ENCODE measurements at places on chromosomes 1 and 21.

- DNase-seq, result no peak
Measured at GRCh38 chr1:230058626-230059025, 8.4 kb upstream of the GALNT2 start.

DNA sequence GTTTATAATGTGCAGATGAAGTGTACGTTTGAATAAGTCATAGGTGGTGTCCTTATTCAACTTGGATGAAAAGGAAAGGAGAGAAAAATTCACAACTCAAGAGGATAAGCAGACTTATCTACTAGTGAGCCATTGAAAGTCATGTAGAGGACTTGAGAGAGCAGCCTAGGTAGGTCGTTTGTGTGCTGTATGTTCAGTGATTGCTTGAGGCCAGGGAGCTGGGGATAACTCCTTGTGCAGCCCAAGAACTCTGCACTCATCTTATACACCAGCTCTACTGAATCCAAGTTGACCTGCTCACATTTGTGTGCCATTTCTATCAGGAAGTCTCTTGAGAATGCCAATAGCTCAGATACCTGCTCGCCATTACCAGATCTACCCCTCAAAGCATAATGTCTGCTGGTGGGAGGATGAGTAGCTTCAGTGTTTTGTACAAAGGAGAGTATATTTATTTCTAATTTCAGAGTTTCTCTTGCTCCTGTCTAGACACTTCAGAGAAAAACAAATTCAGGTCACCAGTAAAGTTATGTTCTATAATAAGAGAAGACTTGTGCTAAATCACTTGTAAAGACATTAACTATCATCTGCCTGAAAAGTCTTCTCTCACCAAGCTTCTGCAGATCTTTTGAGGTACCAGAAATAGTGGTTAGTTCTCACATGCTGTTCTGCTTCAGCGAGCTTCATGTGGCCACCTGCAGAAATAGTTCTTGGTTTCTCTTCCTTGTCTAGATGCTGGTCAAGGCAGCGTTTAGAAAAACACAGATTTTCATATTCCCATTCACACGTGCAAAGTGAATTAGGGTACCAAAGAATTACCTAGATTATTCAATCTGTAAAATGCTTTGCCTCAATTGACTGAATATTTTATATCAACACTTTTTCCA lies 10.8 kb downstream of the S1PR1 start:
- no peak for DNase-seq

DNA sequence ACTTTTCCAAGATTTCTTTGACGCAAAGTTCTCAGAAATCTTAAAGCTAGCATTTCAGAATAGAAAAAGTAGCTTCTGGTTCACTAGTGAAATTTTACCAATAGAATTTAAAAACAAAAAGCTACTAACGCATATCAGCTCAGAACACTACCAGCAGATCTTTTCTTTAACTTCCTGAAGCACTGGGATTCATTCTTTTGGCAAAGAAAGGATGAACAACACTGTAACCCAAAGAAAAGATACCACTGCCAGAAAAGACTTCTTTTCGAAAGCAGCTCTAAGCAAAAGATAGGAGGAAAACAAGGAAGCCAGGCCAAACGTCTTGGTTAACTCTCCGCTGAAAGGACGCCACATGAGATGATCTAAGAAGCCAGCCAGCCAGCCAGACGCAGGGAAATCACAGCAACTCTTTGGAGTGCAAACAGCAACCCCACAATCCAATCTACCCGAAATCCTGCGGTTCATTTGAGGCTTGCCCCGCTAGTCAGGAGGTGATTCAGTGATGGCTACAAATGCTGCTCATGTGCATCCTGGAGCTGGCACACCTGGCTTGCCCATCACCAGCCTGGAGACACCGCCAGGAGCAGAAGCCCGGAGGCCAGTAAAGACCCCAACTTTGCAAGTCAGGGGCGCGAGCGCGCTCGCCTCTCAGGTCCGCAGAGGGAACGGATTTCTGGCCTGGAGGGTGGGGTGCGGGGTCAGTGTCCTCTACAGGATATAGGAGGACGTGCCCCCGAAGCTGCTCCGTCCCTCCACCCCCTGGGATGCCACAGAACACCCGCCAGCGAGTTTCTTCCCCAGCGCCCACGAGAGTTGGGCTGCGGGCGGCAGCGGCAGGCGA lies 812 bp downstream of the NBPF1 start:
- DNase-seq, result no peak

DNA sequence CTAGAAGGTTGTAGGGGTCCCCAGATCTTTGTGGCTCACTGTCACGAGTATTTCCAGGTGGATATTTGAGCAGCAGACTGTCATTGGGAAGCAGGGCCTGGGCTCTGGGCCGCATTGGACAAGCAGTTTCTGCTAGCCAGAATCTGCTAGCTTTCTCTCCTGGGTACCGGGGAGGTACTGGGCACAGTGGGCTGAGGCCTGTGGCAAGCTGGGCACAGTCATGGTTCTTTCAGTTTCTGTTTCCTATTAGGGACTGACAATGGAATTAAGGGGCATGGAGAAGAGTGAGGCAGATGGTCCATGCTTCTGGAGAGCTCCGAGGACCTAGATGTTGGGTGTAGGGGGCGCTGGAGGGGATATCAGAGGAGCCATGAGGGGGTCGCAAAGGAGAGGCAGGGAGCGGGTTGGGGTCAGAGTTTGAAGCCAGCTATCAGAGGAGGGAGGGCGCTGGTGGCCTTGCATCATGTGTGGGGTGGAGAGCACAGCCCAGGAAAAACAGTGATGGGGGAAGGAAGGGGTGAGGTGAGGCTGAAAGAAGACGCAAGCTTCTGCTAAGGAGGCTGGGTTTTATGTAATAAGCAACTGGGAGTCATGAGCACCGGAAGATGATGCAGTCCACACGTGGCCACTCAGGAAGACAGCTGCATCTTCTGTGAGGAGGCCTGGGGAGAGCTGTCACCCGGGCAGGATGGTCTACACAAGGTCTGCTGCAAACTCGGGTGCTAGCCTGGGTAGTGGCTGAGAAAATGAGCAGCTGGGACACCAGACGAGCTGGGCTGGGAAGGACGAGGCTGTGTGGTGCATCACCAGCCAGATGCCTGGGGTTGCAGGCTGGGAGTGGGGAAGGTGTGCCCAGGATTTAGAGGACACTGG lies 72.7 kb downstream of the IER5 start:
- peak; percentile 35 for DNase-seq

DNA sequence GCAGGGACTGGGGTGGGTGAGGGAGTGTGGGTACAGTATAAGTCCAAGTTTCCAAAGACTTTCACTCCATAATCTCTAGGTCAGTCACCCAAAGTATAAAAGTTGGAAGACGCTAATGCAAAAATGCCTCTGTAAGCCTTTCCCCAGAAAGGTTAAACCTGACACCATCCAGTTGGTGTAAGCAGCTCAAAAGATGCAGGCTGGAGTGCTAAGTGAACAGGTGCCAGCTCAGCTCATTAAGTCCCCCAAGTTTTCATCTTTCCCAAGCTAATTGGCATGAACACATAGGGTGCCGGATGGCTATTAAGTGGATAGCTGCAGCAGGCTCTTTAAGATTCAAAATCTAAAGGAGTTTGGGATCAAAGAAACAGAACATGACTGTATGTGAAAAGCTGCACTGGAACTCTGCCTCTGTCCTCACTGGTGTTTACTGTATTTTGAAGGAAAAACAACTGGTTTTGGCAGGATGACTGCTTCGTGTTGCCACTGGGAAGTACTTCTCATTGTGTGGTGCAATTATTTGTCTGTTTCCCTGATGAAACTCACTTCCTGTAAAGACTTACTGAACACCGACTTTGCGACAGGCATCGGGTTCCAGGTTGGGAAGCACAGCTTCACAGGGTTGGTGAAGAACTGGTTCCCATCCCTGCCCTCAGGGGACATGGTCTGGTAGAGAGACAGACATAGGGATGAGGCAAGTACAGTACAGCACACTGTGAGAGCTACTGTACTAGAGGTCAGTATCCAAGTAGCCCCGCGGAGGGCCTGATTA lies 152.7 kb downstream of the DAB1 start:
- no peak for DNase-seq

- no peak for DNase-seq
Measured at GRCh38 chr1:244207042-244207934, 156.2 kb downstream of the ZBTB18 start.

DNA sequence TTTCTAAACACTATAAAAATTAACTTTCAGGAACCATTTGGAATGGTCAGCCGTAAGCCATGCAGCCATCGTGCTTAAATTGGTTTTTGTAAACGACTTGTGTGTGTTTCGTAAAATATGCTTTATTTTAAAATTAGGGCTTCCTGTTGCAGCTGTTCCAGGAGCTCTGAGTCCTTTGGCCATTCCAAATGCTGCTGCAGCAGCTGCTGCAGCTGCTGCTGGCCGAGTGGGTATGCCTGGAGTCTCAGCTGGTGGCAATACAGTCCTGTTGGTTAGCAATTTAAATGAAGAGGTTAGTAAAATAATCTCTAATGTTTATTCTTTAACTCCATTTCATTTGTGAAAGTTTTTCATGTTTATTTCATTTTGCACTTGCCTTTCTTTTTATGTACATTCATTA lies 83.1 kb downstream of the PTBP2 start:
- DNase-seq, result no peak

DNA sequence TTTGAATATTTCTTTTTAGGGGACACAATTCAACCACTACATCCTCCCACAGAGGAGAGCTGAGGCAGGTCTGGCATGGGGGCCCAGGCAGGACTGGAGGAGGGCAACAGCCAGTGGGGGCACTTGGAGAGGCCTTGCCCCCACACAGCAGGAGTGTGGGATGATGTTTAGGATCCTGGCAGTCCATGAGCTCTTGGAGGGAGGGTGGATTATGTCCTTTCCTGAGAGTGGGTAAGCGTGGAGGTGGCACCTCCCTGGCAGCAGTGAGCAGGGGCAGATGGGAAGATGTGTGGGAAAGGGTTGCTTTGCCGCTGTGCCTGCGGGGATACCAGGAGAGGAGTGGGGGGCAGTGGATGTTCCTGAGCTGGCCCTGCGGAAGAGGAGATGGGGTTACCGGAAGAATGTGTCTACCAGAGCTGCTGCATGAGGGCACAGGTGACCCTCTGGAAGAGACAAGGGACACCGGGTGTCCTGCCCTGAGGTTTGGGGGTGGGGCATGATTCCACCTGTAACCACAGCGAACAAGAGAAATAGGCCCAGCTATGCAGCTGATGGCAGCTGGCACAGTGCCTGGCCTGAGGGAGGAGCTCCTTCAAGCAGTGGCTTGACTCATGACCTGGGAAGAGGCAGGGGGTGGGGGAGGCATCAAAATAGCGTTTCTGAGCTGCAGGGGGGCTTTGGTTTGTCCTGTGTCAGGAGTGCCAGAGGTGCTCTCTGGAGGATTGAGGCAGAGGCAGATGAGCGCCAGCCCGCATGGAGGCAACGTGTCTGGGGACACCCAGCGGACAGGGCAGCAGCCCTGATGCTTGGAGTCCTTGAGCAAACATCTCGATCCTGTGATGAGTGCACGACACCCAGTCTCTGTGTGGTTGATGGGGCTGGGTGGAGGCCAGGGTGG lies 123.9 kb upstream of the TMPRSS2 start:
- no peak for DNase-seq

GRCh38 chr1:107262467-107263286 lies 121.8 kb downstream of the NTNG1 start:
- no peak for DNase-seq

DNA sequence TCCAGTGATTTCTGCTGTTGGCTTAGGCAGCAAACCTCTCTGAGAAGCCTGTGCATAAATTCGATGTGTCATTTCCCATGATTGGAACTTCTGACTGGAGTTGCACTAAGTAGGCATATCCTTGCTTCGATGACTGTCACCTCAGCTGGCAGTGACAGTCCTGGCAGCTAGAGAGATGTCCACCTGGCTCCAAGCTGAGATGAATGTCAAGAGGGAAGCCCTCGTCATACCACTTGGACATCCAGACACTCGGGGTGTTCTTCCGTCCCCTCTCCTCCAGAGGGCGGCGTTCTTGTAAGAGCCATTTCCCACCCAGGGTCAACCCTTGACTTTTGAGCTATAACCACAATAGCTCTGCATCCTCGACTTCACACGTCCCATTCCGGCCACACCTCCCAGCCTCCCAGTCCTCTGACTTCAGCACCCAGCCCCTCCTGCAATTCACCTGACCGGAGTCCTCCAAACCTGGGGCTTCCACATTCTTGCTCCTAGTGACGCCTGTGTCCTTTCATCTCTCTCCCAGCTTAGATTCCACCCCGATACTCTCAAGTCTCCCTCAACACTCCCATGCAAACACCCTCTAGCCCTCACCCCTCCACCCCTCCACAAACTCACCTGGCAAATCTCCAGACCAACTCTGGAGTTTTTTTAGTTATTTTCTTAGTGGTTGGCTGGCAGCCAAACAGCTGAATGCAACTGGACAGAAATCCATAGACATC lies 17.3 kb downstream of the CA6 start:
- DNase-seq, result peak; percentile 46

DNA sequence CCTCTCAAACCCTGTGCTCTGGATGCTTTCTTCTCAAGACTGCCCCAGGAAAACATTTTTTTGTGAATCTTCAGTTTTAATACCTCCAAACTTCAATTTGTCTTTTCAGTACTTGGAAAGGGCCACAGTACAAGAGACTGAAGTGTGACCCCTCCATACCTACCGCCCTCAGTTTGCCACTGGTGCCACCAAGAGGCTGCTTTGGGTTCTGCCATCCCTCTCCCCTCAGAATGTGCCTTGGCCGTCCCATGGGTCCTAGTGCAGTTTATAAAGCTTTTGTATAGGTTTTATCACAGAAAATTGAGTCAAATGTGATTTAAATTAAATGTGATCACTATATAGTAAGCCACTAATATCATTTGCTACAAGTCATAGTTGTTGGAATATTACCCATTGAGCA lies 60.8 kb upstream of the PGD start:
- DNase-seq, result peak; percentile 49

DNA sequence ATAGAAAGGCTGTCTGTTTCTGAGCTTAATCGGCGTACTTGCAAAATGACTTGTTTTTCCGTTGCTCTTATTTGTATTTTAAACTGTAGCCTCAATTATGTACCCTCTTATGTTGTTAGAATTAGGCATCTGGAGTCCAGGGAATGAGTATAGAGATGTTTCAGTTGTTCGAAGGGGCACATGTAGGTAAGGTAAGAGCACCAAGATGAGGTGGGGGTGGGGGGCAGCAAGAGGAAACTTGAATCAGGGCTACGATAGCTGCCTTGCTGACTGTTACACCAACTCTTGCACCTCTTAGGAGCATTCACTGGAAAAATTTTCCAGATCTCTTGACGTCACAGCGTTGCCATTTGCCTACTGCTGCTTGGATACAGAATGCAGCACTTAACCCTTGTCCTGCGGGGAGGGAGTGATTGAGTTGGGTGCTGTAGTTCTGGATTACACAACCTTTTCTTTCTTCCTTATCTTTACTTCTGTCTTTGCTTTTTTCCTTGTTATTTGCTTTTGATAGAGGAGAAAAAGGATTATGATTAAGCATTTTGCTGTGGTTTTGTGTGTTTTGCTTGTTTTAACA lies 3.2 kb downstream of the ATP1B1 start:
- no peak for DNase-seq
